ENCODE measurements at places on chromosomes 4 and X.

- DNase-seq = no peak
These were observed 3.1 kb upstream of the SOX3 start for GRCh38 chrX:140507982-140508305.

- DNase-seq = no peak
These were observed 35.1 kb downstream of the FBXO8 start for GRCh38 chr4:174248407-174248806.

GRCh38 chr4:81470456-81471297 is 1.0 kb downstream of the RASGEF1B start:
- peak; percentile 36 for DNase-seq

DNA sequence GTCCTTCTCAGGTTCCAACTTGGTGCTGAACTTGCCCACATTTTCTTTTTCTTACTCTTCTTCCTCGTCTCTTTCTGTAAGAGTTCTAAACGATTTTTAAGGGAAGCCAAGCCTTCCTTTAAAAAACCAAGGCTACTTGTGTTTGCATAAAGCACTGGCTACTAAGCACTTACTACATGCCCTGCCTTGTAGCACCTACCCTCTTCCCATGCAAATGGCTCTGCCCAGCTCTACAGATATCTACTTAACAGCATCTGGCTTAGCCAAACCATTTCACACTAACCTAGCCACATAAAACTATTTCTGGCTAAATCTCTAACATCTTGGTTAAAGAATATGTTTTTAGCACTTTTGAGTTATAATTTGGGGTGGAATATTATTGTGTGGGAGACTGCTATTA is 26.9 kb upstream of the ARMCX2 start:
- no peak for DNase-seq

DNA sequence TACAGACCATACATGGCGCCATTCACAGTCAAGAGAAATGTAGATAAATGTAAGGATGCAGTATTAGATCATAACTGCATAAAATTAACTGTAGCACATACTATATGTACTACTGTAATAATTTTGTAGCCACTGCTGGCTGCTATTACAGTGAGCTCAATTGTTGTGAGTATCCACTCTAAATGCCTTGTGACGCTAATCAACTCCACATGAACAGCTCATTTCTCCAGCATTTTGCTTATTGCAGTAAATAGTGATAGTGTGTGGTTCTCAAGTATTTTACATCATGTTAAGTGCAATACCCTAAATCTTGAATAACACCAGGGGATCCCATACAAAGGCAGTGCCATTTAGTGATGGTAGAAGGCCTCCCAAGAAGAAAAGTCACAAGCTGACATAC is 21.2 kb downstream of the FGFBP1 start:
- DNase-seq = no peak

DNA sequence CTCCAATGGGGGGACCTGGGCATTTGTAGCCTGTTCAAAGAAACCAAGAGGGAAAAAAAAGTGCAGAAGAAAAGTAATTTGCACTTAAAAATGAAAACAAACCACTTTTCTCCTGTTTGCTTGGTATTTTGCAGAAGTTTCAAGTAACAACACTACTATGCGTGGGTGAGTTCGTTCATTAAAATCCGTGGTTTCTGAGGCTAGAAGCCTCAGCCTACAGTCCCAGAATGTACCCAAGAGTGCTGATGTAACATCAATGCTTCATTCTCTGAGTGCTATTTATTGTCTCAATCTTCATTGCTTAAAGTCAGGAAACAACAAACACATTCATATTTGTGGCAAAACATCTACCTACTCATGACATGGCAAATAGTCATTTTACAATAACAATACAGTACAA is 29.2 kb downstream of the LGI2 start:
- no peak for DNase-seq

- peak; percentile 59 for DNase-seq
These were observed 723 bp downstream of the WDFY3 start for GRCh38 chr4:84965553-84966381.

- DNase-seq = no peak
These were observed 88.2 kb downstream of the CFAP299 start for GRCh38 chr4:80423553-80424224.

- no peak for DNase-seq
These were observed 74.2 kb downstream of the CLDN34 start for GRCh38 chrX:10041383-10041782.

GRCh38 chr4:53863158-53863557 is 201.2 kb downstream of the CHIC2 start:
- DNase-seq = no peak

DNA sequence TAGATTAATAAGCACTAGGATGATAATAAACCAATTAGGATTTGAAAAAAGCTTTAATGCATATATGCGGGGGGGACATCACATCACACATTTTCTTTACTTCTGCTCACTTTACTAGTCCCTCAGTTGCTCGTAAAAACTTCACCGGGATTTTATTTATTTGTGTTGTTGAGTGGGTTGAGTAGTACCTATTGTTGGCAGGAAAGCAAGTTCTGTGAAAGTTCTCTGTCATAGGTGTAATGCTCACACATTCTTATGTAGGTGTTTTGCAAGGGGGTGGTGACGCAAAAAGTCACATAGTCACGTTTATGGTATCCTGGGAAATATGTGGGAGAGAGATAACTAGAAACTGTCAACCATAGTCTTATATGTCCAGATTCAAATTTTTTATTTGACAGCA is 65.3 kb downstream of the PDLIM5 start:
- no peak for DNase-seq

Data from liver (tissue), 10 donors.